ENCODE measurements at places on chromosomes 3 and 15.

DNA sequence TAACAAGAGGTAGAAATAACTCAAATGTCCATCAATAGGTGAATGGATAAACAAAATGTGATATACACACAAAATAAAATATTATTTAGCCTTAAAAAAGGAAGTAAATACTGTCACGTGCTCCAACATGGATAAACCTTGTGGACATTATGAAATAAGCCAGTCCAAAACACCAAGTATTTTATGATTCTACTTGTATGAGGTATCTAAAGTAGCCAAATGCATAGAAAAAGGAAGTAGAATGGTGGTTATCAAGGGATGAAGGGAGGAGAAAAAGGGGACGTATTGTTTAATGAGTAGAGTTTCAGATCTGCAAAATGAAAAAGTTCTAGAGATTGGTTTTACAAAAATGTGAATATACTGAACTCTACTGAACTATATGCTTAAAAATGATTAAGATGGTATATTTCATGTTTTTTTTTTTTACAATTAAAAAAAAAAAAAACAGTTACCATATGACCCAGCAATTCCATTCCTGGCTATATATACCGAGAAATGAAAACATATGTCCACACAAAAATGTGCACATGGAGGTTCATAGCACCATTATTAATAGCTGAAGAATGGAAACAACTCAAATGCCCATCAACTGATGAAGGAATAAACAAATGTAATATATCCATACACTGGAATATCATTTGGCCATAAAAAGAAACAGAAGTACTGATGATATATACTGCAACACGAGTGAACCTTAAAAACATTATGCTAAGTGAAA, 29.1 kb upstream of the MAP6D1 start:
- no peak for DNase-seq

GRCh38 chr15:30043211-30043655, 39.5 kb upstream of the GOLGA8J start:
- DNase-seq = no peak

- no peak for DNase-seq
Measured at GRCh38 chr3:194996746-194997145, 274.2 kb downstream of the XXYLT1 start.

DNA sequence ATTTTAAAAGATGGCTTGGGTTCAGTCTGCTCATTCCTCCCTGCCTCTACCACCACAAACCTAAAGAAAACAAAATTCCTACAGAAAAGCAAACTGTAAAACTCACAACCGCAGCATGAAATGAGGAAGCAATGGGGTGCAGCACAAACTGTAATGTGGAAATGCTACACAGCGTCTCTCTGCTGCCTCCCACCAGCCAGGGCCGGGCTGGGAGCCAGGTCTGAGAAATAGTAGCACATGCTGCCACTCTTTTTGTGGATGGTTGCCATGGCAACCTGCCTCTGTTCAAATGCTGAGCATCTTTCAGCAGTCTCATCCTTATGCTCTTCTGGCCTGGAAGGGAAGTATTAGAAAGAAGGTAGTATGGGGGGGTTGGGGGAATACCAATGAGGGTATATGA, 55.4 kb downstream of the EOMES start:
- DNase-seq = no peak

DNA sequence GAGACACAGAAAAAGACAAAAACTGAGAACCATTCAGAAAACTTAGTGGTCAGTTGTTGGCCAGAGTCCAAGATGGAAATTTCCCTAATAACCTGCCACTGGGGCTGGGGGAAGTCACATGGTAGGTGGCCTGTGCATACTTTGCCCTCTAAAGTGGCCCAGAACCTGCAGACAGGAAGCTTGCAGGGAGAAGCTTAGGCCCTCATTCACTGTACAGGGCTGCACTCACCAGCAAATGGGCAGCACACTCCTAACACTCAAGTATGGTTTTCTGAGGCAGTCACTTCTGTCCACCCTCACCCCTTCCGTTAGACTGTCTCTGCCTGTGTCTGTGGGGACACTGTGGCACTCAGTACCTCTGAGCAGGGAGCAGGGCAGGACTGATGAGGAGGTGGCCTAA, 14.5 kb upstream of the RNU6-1 start:
- no peak for DNase-seq

DNA sequence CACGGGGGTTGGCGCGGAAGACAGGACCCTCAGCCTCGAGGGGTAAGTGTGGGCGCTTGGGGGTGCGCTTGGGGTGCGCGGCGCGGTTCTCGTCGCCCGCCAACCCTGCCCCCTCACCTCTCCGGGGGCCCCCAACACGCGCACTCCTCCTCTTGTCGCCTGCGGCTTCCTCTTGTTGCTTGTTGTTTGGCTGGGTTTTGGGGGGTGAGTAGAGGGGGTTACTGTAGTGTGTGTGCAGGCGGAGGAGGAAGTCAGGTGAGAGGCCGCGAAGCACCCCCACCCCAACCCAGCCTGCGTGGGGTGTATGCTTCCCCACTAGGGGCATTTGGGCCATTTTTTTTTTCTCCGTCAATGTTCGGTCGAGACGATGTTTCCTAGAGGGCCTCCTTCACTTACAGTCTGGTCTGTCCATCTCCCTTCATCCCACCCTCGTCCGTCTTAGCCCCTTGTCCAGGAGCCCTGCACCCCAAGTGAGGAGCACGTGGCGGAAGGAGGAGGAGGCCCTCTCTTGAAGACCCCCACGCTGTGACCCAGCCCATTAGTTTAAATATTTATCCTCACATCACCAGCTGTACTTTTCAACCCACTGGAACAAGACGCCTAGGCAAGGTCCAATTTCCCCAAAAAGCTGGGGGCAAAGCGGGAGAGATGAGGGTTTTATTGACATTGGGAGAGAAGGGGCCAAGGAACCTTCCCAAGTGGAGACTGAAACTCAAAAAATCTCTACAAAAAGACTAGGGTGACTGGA, 20.4 kb upstream of the SATB1 start:
- no peak for DNase-seq

DNA sequence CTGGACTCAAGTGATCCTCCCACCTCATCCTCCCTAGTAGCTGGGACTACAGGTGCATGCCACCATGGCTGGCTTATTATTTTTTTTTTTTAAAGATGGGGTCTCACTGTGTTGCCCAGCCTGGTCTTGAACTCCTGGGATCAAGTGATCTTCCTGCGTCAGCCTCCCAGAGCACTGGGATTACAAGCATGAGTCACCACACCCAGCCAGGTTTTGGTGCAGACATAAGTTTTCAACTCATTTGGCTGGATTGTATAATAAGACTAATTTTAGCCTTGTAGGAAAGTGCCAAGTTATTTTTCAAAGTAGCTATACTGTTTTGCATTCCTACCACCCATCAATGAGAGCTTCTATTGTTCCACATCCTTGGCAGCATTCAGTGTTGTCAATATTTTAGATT, 32.1 kb downstream of the BUB1B start:
- no peak for DNase-seq

- DNase-seq = no peak
Measured at GRCh38 chr3:69240651-69241568, 118.5 kb upstream of the LMOD3 start.

GRCh38 chr3:11582191-11582968, 61.3 kb downstream of the VGLL4 start:
- no peak for DNase-seq

- DNase-seq = no peak
Measured at GRCh38 chr15:75751891-75752290, 39.2 kb upstream of the CSPG4 start.

- DNase-seq = no peak
Measured at GRCh38 chr3:170383567-170383966, 26.1 kb downstream of the SKIL start.

GRCh38 chr15:98658831-98659699, 10.7 kb downstream of the IGF1R start:
- DNase-seq = no peak

DNA sequence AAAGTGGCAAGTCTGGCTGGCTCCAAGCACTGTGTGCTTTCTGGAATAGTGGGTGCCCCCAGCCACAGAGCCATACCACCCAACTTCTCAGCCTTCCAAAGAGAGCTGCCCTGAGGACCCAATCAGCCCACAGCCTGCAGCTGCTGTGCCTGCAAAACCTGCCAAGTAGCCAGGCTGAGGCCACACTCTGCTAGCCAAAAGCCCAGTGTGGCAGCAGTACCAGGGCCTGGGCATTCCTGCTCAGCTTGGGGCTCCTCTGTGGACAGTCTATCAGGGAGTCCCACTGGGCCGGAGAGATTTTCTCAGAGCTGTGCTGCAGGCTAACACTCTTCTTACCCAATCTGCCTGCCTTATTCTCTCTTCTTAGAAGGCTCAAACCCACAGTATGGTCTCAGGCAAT, 136.5 kb downstream of the TPRA1 start:
- DNase-seq = no peak

DNA sequence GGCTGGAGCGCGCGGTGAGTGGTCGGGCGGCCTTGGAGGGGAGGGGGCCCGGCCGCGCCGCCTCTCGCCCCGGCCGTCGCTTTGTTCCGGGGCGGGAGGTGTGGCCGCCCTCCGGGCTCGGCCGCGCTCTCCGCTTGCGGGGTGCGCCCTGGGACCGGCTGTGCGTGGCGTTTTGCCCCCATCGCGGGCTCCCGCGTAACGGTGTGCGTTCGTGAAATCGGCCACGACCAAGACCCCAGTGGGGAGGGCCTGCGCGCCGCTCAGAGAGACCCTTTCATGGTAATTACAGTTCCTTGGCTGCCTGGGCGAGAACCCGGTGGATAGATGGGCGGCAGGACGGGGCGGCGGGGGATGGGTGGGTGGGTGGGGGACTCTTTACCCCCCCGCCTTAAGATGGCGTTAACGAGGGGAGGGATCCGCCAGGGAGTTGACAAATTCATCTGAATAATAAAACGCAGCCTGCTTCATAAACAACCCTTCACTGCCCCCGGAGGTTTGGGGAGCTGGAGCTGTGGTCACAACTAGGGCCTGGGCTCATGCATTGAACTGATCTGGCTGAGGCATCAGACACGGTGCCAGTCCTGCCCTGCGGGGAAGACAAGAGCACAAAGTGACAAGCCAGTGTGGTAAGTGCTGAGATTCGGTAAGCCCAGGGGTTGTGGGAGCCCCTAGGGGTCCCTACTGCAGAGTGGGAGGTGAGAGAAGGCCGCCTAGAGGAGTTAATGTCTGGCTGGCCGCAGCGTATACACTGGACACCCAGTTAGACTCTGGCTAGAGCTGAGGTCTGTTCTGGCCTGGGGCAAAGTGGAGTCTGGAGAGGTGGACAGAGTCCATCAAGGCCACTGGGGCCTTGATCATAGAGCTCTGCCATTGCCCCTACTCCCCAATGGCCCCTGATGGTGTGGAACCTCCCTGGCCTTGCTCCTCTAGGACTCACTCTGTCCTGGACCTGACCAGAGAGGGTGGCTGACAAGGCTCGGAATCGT, 668 bp downstream of the MRAS start:
- DNase-seq = no peak

GRCh38 chr3:48990636-48991469, 812 bp downstream of the P4HTM start:
- DNase-seq = no peak

GRCh38 chr15:37981775-37982174, 47.3 kb downstream of the TMCO5A start:
- no peak for DNase-seq

- no peak for DNase-seq
Measured at GRCh38 chr15:57541805-57542504, 49.7 kb upstream of the MYZAP start.

DNA sequence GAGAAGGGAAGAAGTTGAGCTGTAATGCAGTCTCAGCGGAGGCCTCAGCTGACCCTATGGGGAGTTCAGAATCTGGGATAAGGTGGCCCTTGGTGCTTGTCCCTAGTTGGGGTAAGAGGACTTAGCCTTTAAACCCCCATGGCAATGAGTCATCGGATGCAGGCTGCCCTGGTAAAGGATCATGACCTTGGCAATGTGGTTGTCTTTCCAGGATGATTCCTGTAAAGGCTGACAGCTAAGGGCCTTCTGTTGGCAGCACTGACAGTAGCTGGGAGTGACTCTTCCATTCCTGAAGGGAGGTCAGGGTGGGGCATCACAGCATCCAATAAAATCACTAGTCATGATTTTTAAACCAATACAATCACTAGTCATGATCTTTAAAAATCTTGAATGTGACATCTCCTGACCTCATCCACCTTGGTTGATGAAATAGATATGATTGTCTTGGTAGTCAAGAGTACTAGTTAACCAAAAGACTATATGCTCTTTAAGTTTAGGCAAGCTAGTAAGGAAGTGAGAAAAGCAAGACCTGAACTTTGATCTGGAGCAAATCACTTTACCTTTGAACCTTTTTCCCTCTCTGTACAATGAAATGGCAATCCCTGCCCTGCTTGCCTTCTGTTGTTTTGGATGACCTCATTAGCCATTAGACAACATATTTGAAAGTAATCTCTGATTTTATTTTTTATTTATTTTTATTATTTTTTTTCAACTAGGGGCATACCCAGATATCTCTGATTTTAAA, 71.3 kb upstream of the CACNA1D start:
- DNase-seq = no peak

DNA sequence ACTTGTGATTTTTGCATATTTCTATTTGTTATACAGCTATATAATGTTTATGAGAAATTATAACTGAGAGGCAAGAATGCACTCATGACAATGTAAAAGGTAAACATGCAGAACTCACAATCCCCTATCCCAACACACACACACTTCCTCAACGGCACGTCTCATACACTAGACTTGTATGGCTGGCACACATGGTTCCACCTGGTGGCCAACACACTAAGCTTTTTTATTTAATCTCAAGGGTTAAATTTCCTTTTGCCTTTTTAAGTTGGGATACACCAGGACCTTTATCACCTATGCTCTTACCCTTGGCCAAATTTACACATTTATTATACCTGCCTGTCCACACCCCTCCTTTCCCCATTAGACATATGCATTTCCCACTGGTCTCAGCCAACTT, 88.6 kb upstream of the PSMD6 start:
- DNase-seq = no peak

DNA sequence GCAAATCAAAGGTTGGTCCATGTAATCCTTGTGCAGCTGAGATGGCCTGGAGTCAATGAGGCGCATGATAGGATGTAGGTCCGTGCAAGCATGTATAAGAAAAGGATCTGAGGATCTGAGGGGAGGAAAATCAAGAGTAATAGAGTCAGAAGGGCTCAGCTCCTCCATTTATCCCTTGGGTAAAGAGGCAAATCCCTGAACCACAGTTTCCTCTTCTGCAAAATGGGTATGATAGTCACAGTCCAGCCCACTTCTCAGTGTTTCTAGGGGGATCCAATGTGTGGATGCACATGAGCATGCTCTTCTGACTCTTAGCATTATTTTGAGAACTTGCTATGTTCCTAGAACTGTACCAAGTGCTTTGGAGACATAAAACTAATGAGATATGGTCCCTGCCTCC, 67.9 kb downstream of the BFSP2 start:
- DNase-seq = no peak

- no peak for DNase-seq
Measured at GRCh38 chr3:48024401-48024800, 8.2 kb upstream of the MAP4 start.

DNA sequence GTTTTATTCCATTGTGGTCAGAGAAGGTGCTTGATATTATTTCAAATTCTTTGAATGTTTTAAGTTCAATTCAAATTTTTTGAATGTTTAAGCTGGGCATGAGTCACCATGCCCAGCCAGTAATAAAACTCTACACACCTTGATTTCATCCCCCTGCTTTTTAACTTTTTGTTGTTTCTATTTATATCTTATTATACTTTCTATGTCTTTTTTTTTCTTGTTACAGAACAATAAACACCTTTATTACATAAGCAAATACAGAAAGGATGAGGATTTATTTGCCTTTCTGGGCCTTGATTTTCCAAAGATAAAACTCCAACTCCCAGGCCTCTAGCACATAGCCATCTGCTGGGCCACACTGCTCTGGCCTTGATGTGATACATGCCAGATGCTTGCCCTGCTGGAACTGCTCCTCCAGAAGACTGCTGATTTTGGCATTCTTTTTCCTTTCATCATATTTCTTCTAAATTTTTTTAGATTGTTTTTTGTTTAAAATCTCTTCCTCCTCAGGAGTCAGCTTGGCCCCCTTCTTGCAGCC, 14.0 kb downstream of the DNAH12 start:
- no peak for DNase-seq
